ENCODE measurements at places on chromosomes 16 and 17.
A peak's percentile ranks its signal among the peaks of the same experiment; 100 is the strongest.

GRCh38 chr16:2874912-2875362 lies 8.1 kb upstream of the FLYWCH2 start:
- peak; percentile 52 for DNase-seq

GRCh38 chr17:10648381-10648780 lies 8.7 kb downstream of the MYH3 start:
- no peak for DNase-seq

- DNase-seq: no peak
These were observed 29.0 kb downstream of the KATNB1 start for GRCh38 chr16:57764341-57765159.

DNA sequence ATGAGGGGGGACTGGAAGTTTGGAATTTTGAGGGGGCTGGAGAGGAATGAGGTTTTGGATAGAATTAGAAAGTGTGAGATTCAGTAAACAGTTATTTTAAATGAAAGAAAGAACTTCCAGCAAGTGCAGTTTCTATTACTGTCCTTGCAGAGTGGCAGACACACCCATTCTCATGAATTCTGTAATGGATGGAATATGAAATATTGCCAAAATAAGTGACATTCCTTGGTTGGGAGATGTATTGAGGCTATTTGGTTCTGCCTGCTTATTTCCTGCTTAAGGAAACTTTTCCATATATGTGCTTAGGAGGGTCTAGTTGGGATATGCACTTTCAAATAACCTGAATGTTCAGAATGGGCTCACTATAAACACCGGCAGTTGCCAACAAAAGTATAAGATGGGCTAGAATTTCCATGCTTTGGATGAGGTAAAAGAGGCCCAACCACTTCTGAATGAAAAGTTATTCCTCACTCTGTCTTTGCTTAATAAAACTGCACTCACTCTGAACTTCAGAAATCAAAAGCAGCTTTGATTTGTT lies 434.4 kb downstream of the CA10 start:
- DNase-seq: no peak

GRCh38 chr16:24102209-24102660 lies 153.9 kb upstream of the CACNG3 start:
- no peak for DNase-seq

- no peak for DNase-seq
These were observed 376.3 kb downstream of the CNTNAP4 start for GRCh38 chr16:76653390-76654026.

GRCh38 chr17:70028978-70029767 lies 45.9 kb upstream of the KCNJ16 start:
- no peak for DNase-seq

- DNase-seq: no peak
These were observed 117.7 kb downstream of the HS3ST3A1 start for GRCh38 chr17:13484020-13484419.

DNA sequence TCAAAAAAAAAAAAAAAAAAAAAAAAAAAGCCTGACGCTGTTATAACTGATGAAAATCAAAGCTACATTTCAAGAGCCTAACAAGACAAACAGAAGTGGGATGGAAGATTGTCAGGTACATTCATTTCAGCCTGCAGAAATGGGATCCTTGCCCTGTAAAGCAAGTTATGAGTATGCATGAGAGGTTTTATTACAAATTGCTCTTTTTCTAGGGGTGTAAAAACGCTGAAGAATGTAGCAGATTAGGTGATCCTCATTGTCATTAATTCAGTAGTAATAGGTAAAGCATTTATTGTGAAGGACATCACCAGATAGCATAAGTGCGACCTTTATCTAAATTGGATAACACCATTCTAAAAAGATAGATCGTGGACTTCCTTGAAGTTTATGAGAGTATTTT lies 208.3 kb downstream of the KCNJ2 start:
- DNase-seq: no peak

- no peak for DNase-seq
These were observed 46.1 kb downstream of the RAB11FIP3 start for GRCh38 chr16:471353-472198.

GRCh38 chr17:70241071-70241470 lies 71.7 kb downstream of the KCNJ2 start:
- DNase-seq: no peak

GRCh38 chr16:21654881-21655280 lies 2.5 kb upstream of the IGSF6 start:
- no peak for DNase-seq

- DNase-seq: no peak
These were observed 59.1 kb downstream of the PIPOX start for GRCh38 chr17:29102046-29102445.

DNA sequence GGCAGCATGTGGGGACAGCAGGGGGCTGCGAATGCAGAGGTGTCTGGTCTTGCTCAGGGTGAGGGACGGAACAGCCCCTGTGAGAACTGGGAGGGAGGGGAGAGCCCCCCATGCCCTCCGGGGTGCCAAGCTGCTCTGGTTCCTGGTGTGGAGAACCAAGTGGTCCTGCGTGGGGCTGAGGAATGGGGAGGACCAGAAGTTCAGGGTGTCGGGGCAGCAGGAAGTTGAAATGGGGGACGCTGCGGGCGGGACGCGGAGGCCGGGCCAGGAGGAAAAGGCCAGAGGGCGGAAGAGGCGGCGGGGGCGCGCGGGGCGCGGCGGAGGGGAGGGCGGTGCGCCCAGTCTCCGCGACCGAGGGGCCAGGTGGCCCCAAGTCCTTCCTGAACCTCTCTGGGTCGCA lies 3.6 kb downstream of the ALDH3A1 start:
- no peak for DNase-seq

GRCh38 chr16:54385141-54385540 lies 98.6 kb upstream of the IRX3 start:
- no peak for DNase-seq

Measured in activated gamma-delta T cell (primary cell).